Activated naive CD8-positive, alpha-beta T cell treated with anti-CD3 and anti-CD28 coated beads, Interleukin-2, amount 10 ng/mL, durations not matched to agents 7 days and 5 days (primary cell): ENCODE measurements at places on chromosomes 3 and 15. TPM values are rescaled to one million over a fixed set of nuclear protein-coding genes. Genes with fewer than 3 reads are reported as not detected.

PIERCE2 gene
- not detected for total RNA-seq

SCG3 gene
- total RNA-seq, result not detected

DNA sequence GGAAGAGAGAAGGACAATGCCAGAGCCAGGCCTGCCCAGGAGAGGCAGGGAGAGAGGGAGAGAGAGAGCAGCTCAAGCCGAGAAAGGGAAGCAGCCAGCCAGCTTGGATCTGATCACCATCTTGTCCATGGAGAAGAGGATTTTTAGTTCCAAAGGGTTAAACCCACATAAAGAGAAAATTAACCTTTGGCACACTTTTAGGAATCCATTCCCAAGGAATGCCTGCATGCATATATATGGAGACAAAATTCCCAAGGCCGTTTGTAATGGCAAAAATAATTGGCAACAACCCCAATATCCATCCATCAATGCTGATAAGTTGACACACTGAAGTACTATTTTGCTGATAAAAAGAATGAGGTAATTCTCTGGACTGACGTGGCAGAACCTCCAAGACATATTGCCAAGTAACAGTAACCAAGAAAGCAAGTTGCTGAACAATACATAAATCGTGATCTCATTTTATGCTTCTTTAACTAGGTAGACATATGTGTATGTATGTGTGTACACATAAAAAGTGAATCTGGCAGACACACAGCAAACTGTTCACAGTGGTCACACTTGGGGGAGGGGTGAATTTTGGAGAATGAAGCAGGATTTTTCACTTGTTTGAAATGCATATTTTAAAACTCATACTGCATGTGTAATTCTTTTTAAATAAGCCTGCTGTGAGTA is 7.5 kb upstream of the STRA6 start:
- no peaks in the 10 kb centered on the region for H3K36me3 ChIP-seq
- no peak for DNase-seq
- H3K4me1 ChIP-seq, result peaks cover 3% of the 10 kb centered on the region

DNA sequence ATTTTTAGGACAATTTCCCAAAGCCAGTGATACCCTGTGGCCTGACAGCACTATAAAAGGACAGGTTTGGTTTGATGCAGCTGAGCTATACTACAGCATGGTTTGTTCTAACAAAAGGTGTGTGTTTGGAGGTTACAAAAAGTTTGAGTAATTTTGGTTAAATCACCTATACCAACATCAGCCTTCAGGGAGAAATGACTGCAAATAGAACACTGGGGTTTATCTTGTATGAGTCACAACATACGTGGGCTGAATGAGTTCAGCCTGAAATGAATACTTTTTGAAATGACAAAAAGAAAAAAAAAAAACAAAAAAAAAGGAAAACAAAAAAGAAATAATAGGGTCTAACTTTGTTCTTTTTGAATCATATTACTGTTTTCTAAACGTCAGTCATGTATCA is 345.7 kb downstream of the CNTN3 start:
- no peak for DNase-seq
- no peak overlapping the region for H3K4me3 ChIP-seq
- H3K27ac ChIP-seq, result no peak overlapping the region
- H3K36me3 ChIP-seq, result no peaks in the 10 kb centered on the region

DNA sequence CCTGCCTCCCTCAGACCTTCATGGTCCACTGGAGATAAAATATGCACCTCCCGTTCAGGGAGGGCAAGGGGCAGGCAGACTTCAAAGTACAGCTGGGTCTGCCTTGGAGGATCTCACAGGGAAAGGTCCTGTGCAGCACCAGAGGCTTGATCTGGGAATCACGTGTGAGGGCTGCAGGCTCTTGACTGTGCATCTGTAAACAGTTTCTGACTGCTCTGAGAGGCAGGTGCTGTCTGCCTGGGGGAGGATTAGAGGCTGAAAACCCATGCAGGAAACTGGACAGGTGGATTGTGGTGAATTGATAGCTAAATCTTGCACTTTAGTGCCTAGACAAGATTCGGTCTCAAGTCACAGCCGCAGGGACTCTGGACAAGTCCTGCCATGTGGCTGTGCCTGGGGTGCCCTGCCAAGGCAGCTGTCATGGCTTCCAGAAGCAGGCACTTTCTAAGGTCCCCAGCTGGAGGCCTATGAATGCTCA is 239.3 kb downstream of the EPHB1 start:
- no peaks in the 10 kb centered on the region for H3K36me3 ChIP-seq
- peaks cover 18% of the 10 kb centered on the region for H3K27me3 ChIP-seq
- DNase-seq, result no peak
- no peaks in the 10 kb centered on the region for H3K4me1 ChIP-seq
- H3K27ac ChIP-seq, result no peak overlapping the region
